ENCODE measurements at places on chromosomes 4 and X.

DNA sequence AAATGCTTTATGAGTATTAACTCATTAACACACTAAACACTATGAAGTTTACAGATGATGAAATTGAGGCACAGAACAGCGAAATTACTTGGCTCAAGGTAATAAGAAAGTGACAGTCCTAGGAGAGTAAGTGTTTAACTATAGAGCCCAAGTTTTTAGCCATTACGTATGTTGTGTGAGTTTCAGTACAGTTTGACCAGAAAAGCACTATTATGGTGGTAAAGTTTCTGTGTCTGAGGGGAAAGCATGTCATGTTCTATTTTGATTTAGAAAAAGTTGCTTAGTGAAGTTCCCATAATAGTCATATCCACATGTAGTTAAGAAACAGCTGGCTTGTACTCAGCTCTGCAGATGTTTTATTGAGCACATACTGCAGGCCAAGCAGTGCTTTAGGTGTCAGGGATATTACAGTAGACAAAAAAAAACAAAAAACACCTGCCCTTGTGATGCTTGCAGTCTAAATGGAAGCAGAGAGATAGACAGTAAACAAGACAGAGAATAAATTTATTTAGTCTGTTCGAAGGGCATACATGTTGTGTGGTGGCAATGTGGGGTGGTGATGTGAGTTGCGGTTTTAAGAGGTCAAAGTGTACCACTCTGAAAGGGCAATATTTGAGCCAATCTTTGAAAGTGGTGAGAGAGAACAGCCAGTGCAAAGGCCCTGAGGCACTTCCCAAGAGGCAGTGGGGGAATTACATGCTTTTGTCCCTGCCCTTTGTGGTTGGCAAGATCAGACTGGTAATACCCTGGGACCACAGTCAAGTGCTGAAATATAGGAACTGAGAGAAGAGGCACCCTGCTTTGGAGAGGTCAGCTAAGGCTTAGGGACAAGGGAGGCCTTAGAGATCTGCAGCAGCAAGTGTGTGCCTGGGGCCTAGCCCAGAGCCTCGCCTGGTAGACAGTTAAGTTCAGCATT is 6.2 kb downstream of the TMEM131L start:
- no peak for DNase-seq

- peak; percentile 11 for DNase-seq
Measured at GRCh38 chrX:70554523-70554922, 109.9 kb downstream of the DLG3 start.

DNA sequence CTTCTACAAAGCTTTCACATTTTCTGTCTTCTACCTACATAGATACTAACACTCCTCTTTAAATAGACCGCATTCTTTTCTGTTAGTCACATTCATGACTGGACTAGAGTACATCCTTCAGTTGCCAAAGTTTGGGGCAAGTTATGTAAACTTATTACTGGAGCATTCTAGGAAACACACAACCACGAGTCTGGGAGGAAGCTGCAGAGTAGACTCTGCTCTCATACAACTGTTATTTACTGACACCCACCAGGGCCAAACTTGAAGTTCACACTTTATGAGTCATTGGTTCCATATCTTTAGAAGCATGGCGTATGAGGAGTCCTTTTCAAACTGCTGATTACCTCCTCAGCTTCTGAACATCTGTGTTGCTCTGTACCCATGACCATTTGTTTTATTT is 87.0 kb downstream of the RNF150 start:
- DNase-seq, result peak; percentile 98

GRCh38 chr4:55098456-55099204 is 26.8 kb downstream of the KDR start:
- no peak for DNase-seq

- DNase-seq, result no peak
Measured at GRCh38 chrX:37905436-37906147, 58.2 kb upstream of the DYNLT3 start.

DNA sequence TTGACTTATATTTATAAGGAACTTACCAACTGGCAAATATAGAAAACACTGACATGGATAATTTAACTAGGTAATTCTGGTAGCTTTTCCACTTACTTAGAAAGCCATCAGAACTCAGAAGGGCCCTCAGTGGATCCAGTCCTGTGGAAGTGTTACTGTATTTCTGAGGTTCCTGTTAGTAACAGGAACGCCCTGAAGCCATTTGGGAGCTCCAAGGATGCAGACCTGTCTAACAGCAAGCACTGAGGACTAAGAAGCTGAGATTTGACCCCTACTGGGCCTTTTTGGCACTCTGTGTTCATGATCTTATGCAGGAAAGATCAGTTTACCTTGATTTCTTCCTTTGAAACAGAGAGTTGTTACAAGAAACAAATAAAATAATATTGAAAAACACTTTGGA is 46.0 kb upstream of the TLL1 start:
- no peak for DNase-seq

GRCh38 chrX:20418379-20419150 is 151.9 kb upstream of the RPS6KA3 start:
- DNase-seq, result no peak

- peak; percentile 67 for DNase-seq
Measured at GRCh38 chr4:87060957-87061356, 126.1 kb downstream of the AFF1 start.

DNA sequence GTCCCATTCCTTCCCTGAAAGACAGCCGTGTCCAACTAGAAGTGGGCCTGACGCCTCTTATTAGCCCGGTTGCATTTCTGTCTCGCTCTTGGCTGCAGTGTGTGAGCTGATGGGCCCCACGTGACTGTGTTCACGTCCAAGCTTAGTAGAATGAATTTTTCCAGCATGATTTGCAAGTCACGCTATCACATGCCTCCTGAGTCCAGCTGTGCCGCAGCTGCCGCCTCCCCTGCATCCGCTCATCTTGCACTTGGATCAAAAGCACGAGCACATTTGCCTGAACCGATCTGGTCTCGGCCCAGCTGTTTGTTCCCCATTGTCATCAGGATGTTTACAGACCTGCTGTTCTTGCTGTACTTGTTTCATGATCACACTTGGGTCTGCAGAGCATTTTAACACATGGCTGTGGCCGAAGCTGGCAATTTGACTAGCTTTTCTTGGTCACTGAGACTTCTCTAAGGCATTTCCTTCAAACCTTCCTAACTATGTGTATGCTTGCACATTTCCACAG is 126.5 kb downstream of the KIT start:
- DNase-seq, result peak; percentile 93

GRCh38 chr4:158055668-158056067 is 117.2 kb downstream of the GASK1B start:
- DNase-seq, result no peak

DNA sequence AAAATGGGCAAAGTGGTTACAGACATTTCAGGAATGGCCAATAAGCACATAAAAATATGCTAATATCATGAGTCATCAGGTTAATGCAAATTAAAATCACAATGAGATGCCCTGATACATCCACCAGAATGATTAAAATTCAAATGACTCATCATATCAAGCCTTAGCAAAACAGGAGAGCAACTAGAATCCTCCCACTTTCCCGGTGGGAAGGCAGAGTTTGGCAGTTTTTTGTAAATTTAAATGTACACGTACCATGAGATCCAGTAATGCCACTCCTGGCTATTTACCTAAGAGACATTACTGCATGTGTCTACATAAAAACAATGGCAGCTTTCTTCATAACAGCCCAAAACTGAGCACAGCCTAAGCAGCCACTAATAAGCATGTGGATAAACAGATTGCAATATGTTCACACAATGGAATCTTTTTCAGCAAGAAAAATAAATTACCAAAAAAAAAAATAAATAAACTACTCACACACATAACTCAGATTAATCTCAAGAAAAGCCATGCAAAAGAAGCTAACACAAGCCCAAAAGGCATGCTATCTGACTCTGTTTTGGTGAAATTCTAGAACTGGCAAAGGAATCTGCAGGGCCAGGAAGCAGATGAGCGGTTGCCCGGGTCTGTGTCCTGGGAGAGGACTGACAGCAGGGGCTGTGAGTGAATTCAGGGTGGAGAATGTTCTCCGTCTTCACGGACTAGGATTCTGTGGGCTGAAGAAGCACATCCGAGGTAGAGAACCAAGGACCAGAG is 48.8 kb downstream of the AFAP1 start:
- peak; percentile 87 for DNase-seq

- DNase-seq, result no peak
Measured at GRCh38 chr4:21893136-21893535, 55.4 kb downstream of the KCNIP4 start.

DNA sequence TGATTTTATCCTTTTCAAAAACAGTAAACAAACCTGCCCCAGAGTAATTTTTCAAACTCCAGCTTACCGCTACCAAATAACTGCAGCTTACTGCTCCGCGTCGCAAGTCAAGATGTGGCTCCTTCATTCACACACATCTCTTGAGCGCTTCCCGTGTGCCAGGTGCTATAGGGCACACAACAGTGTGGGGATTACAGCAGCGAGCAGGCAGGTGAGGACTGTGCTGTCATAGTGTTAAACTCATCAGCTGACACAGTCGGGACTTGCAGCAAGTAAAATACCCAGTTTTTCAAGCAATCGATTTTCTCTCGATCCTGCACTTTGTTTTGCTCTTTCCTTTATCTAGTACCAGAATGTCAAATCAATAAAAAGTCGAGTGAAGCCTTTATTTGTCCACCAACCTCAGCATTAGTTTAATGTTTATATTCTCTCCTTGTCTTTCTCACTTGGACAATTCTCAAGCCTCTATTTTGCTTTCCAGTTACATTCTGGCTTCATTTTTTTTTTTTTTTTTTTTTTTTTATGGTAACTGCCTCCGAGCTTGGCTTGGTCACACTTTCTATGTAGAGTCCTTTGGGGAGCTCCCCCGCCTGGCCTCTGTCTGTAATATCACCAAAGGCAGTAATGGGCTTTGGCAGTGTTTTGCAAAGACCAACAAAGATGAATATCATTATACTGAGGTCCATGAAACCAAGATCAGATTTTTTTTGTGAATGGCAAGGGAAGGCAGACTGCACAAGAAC is 8.3 kb upstream of the ASB5 start:
- DNase-seq, result no peak

GRCh38 chrX:857376-857775 is 226.8 kb downstream of the SHOX start:
- DNase-seq, result no peak

DNA sequence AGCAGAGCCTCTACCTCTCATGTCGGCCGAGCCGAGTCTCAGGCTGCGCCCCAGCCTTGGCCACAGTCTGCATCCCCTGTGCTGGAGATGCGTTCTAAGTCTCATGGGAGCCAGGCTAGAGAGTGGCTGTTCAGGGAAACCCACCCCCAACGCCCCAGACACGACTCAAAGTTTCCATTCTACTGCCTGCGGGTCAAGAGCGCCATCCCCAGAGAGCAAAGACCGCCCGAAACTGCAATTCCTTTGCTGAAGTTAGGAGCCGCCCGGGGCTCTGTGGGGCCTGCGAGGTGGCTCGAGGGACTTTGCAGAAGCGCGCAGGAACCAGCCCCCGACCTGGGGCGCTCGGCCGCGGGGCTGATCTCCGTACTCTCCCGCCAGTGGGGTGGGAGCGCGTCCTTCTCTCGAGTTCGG is 10.0 kb upstream of the ELF4 start:
- no peak for DNase-seq

DNA sequence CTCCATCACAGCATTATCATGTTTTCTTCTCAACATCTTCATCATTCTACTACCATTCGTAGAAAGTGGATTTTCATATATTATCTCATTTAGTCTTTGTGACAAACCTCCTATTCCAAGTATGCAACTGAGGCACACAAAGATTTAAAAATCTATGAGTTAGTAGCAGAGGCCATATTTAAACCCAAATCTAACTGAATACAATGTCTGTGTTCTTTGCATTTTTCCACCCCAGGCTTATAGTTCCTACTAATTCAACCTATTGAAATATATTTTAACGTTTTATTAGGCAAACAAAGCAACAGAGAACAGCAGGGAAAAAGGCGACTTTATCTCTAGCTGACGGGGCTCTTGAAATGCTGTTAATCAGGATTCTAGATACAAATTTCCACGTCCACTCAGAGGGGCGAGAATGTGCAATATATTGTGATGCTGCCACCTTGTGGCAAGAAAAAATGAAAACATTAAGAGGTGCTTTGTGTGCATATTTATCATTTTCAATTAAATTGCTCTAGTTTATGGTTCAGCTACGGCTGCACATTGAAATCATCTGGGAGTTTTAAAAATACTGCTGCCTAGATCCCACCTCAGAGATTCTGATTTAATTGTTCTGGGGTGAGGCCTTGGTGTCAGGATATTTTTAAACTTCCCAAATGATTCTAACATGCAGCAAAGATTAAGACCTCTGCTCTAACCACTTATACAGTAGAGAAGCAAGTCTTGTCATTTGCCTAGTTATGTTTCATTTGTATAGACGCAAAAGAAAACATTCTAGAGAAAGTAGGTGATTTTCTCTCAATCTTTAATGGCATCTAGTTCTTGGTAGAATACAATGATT is 315.9 kb downstream of the MAPK10 start:
- no peak for DNase-seq

- no peak for DNase-seq
Measured at GRCh38 chrX:70720721-70721120, 187.8 kb downstream of the TEX11 start.

- peak; percentile 10 for DNase-seq
Measured at GRCh38 chrX:38262715-38263620, 42.3 kb upstream of the SRPX start.

GRCh38 chrX:151543706-151544105 is 19.8 kb upstream of the PASD1 start:
- no peak for DNase-seq

DNA sequence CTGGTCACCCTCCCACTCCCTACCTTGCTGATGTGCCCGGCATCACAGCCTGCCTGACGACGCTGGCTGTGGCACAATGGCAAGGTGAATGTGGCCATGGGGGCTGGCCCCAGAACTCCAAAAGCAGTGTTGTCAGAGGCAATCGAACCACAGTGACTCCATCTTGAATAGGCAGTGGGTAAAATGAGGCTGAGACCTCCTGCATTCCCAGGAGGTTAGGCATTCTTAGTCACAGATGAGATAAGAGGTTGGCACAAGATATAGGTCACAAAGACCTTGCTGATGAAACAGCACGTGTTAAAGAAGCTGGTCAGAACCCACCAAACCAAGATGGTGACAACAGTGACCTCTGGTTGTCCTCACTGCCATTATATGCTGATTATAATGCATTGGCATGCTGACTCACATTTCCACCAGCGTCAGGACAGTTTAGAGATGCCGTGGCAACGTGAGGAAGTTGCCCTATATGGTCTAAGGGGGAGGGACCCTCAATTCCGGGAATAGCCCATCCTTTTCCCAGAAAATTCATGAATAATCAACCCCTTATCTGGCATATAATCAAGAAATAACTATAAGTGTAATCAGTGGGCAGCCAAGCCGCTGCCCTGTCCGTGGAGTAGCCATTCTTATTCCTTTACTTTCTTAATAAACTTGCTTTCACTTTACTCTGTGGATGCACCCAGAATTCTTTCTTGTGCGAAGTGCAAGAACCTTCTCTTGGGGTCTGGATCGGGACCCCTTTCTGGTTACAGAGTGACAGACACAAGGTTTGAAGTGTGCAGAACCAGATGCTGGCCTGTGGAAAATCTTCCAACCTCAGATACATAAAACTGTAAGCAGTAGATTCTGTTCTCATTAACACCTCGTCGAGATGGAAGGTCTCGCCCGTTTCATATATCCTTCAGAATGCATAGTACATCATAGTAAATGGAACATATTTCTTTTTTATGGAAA is 26.8 kb upstream of the CLDN24 start:
- DNase-seq, result peak; percentile 90

GRCh38 chr4:77959566-77960338 is 97.1 kb downstream of the MRPL1 start:
- DNase-seq, result peak; percentile 3
